ENCODE measurements at places on chromosomes 6 and 20.

GRCh38 chr6:23145781-23146180, 576.4 kb downstream of the HDGFL1 start:
- DNase-seq, result no peak

- no peak for DNase-seq
These were observed 213.9 kb upstream of the ECI2 start for GRCh38 chr6:4349323-4349722.

GRCh38 chr6:130132286-130132701, 90.5 kb downstream of the SAMD3 start:
- peak; percentile 86 for DNase-seq

GRCh38 chr20:63082308-63082938, 75.7 kb upstream of the BHLHE23 start:
- DNase-seq, result no peak

GRCh38 chr20:61886721-61887595, 178.7 kb downstream of the TAF4 start:
- DNase-seq, result peak; percentile 7

GRCh38 chr6:30483677-30484279, 5.5 kb upstream of the HLA-E start:
- DNase-seq, result peak; percentile 73

Data from CD4-positive, alpha-beta T cell treated with Interleukin-2 at 100 ng/mL for 4 hours (primary cell).